ENCODE measurements at places on chromosomes 3 and 15.

DNA sequence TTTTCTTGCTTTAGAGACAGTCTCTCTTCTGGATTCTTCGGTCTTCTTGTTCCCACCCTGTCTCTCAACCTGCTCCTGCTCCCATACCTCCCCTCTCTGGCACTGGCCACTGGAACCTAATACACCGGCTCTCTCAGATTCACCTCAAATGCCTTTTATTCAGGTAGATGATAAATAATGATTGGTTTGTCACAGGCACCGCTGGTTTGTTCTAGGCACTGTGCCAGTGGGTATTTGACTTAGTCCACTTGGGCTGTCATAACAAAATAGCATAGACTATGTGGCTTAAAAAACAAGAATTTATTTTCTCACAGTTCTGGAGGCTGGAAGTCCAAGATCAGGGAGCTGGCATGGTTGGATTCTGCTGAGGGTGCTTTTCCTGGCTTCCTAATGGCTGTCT is 278.2 kb upstream of the STT3B start:
- DNase-seq = no peak

DNA sequence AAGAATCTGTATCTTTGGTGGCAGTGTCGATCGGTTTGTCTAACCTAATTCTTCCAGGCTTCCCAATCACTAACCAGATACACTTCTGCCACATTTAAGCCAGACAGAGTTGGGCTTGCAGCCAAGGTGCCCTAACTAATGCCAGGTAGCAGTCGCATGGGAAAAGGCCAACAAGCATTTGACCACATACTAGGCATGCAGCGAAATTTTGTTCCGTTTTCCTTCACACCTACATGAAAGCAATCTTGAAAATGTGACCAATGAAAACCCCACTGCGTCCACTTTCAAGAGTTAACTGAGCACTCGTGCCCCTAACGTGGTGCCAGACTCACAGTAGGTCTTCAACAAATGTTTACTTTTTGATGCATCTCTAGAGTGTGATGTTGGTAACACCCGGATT is 192.2 kb upstream of the TPM1 start:
- DNase-seq = no peak

- no peak for DNase-seq
Measured at GRCh38 chr15:77032647-77033416, 37.9 kb downstream of the PSTPIP1 start.

DNA sequence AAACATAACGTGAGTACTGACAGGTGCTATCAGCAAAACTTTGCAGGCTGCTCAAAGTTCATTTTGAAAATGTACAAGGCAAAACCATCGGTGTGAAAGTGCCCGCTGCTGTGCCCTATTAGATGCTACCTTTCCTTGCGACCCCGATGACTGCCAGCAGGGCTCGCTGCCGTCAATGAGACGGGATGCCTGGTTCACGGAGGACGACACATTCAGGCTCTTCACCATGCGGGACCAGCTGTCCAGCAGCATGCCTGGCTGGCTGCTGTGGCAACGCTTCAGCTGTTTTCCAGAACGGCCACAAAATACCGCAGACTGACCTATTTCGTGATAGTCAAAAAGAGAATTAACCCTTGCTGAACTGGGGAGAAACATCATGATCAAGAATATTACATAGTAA is 92.7 kb upstream of the OCA2 start:
- no peak for DNase-seq

GRCh38 chr3:134330883-134331810 is 43.1 kb downstream of the AMOTL2 start:
- no peak for DNase-seq

DNA sequence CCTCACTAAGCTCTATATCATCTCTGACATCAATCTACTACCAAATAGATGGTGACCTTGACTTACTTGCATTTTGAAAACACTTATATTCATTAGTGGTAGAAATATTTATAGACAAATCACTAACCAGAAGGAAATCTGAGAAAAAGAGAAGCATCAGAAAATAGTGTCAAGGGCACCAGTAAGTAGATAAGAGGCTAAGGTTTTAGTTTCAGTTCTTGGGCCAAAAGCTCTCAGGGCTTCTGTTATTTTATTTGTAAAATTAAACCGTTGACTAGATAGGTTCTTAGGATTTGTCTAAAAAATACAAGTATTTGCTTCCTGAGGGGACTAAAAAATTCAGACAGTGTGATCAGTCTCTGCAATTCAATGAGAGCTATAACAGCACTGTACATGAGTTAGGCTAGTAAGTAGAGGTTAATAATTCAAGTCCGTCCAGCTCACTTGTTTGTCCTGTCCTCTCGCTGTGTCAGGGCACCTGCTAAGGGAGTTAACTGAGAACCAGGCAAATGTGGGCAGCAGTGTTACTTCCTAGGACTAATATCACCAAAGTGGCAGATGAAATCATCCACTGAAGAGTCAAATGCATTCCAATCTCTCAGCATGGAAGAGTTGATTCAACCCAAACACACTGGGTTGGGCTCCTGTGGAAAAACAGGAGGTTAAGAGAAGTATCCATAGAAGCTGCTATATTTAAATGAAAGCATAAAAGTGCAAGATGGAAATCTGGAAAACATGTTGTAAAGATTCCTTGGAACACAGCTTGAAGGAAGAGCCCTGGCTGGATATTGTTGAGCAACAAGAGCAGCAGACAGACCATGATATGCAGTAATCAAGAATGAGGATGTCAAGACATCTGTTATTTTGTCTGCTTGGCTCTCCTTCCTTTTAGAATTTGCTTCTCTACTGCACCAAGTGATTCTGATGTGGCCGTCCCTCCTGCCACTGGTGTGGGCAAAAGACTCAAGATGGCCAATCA is 134.9 kb upstream of the ZBTB20 start:
- no peak for DNase-seq

DNA sequence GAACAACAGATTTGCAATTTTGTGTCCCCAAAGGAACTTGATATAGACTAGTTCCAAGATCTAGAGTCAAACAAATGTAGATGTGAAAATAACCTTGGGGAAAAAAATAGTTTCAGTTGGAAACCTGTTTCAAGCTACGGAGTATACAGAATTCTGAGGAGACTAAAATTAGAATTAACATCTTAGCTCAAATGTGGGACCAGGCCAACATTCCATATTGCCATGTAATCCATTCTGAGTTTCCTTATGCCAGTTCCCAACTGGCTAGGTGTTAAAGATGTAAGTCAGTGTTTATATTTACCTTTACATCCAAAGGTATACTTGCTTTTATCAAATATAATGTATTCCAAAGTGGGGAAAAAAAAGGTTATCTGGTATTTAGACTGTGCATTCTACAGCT is 76.3 kb downstream of the UBE3A start:
- DNase-seq = no peak

GRCh38 chr15:38252481-38253350 is at the start of gene SPRED1:
SPRED1 (plus strand) TSS chr15:38252836; CDS start chr15:38253186, 350 bp downstream.
- no peak for DNase-seq

- no peak for DNase-seq
Measured at GRCh38 chr15:22868928-22869327, 30.5 kb downstream of the NIPA2 start.

DNA sequence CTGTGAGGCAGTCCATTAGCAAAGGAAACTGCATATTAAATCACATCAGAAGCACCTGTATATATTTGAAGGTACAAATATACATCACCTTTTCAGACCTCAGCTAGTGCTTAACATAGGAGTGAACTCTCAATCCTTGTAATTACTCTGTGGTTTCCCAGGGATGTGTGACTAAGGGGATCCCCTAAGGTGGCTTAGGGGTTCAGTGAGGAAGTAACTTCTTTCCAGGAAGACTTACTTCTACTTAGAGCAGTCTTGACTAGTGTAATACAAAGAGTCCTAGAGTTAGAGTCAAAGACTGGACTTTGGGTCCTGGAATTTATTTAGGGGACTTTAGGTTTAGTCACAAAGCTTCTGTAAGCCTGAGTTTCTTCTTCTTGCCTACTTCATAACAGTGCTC is 8.7 kb upstream of the SUMF1 start:
- no peak for DNase-seq

DNA sequence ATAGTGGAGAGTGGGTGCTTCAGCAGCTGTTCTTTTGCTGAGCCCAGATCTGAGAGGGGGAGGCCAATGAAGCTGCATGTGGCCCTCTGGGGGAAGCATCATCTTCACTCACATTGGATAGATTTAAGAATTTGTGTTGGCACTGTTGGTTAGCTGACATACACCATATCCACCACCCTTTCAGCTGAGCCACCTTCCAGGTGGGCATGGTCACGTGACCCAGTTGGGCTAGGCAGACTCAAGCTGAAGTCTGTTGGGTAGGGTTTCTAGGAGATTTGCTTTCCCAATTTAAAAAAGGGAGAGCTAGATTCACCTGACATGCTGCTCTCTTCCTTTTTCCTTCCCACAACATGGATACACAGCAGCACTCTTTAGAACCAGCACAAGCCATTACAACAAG is 311.0 kb downstream of the CHST2 start:
- DNase-seq = no peak

DNA sequence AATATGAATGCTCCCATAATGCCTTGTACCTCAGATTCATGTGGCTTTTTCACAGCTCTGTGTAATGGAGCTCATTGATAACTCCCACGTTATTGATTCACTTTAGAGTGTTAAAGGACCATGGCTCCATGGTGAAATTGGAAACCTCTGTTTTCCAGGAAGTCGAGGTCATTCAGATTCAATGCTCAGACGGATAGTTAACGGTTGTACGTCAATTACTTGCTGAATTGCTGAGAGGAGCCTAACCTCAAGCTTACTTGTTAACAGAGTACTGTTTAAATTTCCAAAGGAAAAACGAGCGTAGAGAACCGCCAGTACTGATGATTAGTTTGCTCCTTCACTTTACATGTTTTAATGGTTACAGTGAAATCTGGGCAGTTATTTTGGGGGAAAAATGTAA is 11.1 kb downstream of the ABHD17C start:
- DNase-seq = no peak

DNA sequence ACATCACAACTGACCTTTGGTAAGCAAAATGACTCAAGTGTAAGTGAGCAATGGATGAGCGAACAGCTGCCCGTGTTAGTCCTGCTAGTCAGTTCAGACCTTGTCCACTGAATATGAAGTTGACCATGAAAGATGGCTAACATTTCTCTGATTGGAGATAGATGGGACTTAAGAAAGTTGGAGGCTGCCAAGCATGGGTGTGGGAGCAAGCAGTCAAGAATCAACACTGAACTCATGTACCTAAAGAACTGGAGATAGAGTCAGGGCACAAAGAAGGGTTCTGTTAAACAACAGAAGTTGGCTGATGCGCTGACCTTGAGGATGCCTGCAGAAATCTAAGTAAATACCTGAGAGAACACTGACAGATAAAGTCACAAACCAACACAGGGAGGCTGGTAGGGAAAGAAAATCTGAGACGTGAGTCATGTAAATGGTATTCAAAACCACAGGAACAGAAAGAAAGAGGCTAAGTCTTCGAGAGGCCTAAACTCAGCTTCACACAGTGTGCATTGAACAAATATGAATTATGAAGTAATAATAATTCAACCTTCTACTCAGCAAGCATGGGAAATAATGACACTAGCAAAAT is 30.7 kb upstream of the ANPEP start:
- DNase-seq = no peak

DNA sequence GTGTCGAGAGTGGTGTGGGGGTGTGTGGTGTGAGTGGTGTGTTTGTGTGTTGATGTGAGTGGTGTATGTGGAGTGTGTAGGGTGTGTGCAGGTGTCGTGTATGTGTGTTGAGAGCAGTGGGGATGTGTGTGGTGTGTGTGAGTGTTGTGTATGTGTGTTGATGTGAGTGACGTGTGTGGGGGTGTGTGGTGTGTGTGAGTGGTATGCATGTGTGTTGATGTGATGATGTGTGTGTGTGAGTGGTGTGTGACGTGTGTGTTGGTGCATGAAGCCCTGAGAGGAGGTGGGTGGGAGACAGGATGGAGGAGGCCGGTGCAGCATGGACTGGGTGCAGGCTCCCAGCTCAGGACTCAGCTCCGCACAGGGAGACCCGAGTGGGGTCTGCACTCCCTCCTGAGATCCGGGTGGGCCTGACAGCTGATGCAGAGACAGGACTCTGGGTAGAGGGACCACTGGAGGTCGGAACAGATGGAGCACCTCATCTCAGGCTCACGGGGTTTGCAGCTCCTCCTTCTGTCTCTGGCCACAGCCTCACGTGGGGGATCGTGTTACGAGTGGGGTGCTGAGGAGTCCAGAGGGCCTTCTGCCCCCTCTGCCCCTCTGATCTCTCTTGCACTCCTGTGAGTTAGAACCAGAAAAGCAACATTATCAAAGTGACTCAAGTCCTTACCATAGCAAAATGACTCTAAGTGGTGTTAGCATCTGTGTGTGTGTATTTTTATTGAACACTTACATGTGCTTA is 41.3 kb downstream of the ARNT2 start:
- DNase-seq = no peak

DNA sequence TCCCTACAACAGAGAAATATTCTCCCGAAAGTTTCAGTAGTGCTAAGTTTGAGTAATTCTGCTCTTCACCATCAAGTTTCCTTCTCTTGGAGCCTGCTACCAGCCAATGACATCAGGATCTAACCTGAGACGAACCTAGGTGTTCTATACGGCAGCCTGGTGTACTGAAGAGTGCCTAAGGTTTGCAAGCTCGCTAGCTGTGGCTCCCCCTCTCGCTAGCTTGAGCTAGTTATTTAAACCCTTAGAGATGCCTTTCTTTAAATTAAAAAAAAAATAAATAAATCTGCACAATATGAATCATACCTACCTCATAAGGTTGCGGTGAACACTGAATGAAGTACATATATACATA is 1.4 kb upstream of the COL8A1 start:
- no peak for DNase-seq

DNA sequence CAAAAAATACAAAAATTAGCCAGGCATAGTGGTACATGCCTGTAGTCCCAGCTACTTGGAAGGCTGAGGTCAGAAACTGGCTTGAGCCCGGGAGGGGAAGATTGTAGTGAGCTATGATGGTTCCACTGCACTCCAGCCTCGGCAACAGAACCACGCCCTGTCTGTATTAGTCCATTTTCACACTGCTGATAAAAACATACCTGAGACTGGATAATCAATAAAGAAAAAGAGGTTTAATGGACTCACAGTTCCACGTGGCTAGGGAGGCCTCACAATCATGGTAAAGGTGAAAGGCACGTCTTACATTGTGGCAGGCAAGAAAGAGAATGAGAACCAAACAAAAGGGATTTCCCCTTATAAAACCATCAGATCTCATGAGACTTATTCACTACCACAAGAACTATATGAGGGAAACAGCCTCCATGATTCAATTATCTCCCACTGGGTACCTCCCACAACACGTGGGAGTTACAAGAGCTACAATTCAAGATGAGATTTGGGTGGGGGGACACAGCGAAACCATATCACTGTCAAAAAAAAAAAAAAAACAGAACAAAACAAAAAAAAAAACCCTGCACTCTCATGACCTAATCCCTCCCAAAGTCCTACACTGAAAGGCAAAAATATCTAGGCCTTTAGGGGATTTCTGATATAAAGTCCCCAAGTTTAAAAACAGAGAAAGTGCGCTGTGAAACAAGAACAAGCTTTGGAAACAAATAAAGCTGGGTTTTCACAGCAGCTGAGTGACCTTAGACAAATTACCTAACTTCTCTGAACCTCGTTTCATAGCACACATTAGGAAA is 224.7 kb downstream of the IGSF11 start:
- no peak for DNase-seq

- DNase-seq = no peak
Measured at GRCh38 chr15:53251996-53252395, 461.9 kb upstream of the ONECUT1 start.

GRCh38 chr15:32802286-32802936 is 84.6 kb downstream of the GREM1 start:
- no peak for DNase-seq

- DNase-seq = no peak
Measured at GRCh38 chr15:77702211-77702957, 69.7 kb upstream of the LINGO1 start.

- DNase-seq = no peak
Measured at GRCh38 chr3:49805367-49805782, 2.3 kb downstream of the INKA1 start.

- no peak for DNase-seq
Measured at GRCh38 chr3:64684715-64685261, 3.0 kb downstream of the ADAMTS9 start.

All from activated T-cell treated with anti-CD3 and anti-CD28 coated beads for 24 hours (primary cell).